Stimulated activated CD4-positive, alpha-beta T cell treated with anti-CD3 and anti-CD28 coated beads, Interleukin-15, amount 100 ng/mL, for 24 hours (primary cell): ENCODE measurements at places on chromosomes 11 and 22.
A peak's percentile ranks its signal among the peaks of the same experiment; 100 is the strongest.

GRCh38 chr11:118907051-118908042 lies 18.4 kb downstream of the BCL9L start:
- peak; percentile 90 for DNase-seq

- DNase-seq = no peak
Observed at GRCh38 chr11:1948389-1948788, 1.3 kb downstream of the MRPL23 start.

DNA sequence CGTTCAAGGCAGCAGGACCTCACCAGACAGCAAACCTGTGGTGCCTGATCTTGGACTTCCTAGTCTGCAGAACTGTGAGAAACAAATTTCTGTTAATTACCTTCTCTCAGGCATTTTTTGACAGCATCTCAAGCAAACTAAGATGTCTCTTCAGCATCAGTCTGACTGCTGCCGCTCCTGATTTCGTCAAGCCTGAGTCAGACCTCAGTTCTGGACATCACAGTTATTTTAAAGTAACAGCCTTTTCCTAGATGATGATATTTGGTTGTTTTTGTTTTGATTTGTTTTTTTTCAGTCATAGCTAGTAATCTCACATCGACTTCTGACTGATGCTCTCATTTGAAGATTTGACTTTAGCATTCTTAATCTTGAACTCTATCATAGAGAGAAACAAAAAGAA lies 71.9 kb downstream of the BLID start:
- DNase-seq = no peak

DNA sequence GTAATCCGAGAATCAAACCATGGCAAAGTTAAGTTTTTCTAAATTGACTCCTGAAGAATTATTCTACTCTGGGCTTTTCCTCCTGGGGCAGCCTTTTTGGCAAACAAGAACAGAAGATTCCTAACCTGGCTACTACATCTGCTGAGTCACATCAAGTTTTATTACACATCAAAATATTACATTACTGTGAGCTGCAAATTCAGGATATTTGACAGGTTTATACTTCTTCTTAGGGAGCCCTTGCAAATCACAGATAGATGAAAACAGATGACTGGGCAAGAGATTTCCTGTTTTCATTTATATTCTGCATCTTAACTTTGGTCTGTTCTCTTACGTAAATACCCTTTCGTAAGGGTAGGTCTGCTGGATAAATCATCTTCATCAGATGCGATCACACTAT lies 23.6 kb downstream of the XRRA1 start:
- no peak for DNase-seq

- no peak for DNase-seq
Observed at GRCh38 chr11:125177543-125177942, 13.0 kb downstream of the PKNOX2 start.

DNA sequence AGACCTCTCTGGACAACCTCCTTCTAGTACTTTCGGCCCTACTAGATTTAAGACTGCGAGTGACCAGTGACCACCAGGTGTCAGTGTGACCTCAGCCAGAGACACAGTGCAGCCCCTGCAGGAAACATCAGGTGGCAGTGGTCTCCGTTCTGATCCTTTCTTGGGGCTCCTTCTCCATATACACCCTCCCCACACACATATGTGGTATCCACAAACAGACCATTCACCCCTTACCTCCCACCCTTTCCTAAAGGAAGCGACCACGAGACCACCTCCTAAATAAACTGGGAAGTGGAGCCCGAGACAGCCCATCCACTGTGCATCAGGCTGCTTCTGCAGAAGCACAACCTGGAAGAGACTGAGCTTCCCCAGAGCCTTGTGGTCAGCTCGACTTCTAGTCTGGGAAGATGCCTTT lies 38.5 kb upstream of the CYP2D6 start:
- peak; percentile 73 for DNase-seq

DNA sequence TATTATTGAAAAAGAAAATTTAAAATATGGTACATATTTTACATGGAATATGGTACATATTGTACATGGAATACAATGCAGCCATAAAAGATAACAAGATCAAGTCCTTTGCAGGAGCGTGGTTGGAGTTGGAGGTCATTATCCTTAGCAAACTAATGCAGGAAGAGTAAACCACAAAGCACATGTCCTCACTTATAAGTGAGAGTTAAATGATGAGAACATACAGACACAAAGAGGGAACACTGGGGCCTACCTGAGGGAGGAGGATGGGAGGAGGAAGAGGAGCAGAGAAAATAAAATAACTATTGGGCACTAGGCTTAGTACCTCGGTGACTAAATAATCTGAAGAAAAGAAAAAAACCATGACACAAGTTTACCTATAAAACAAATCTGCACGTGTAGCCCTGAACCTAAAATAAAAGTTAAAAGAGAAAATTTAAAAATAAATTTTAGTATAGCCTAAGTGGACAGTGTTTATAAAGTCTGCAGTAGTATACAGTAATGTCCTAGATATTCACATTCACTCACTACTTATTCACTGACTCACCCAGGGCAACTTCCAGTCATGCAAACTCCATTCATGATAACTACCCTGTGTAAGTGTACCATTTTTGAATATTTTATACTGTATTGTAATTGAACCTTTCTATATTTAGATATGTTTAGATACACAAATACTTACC lies 204.4 kb downstream of the FAM76B start:
- DNase-seq = no peak

DNA sequence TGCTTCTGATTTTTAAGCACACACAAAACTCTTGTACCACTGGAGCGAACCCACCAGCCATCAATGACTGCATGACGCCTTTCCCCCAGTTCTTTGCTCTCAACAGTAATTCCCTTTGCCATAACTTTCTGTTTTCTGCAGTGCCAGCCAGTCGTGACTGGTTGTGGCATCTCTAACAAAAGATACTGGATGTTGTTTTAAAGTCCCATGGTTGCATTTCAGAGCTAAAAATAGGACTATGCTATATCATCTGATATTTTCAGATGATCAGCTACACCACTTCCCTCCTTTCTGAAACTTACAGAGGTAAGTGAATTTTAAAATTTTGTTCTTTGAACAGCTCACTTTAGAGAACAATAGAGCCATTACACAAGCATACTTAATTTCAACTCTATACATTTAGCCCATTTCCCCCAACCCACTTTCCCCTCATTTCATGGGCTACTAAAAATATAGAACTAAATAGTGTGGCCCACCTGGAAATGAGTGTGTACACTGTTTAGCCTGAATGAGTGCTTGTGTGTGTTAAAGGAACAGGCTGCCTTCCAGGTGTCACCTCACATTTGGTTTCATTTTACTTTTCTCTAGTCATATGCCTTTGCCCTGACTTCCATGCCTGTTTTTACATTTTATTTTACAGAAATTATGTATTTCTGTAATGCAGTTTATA lies 136.9 kb upstream of the ZC3H12C start:
- DNase-seq = no peak

DNA sequence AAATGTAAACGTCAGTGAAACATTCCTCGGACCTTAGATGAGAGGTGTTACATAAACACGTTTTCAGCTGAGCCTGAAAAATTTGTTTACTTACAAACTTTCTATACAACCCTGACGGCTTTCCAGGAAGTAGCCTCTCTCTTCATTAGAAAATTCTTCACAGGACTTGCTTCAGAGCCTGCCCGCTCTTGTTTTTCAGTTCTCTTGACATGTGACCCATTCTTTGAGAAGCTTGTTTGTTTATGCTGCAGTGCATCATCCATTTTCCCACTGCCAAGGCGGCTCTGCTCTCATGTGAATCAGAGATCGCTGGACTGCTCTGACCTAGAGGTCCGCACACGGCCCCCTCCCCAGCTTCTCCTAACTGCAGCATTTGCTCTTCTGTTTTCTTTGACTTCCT lies 47.9 kb upstream of the ARHGAP42 start:
- no peak for DNase-seq

DNA sequence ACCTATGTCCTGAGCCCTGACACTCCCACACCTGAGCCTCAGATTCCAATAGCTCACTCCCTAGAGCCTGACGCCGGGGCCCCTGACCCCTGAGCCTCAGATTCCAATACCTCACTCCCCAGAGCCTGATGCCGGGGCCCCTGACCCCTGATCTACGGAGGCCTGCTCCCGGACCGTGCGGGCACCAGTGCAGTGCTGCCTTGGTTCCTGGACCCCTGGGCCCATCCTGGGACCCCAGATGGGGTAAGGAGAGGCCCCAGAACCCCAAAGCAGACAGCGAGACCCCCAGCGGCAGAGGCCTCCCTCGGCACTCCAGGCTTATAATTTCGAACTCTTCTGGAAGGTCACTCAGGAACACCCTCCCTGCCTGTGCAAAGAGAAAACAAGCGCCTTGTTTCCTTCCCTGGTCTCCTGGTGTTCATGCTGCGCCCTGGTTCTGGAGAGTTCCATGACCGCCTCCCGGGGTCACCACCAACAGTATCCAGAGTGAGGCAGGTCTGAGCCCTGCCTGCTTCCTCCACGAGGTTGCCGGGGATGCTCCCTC lies 7.5 kb downstream of the SUSD2 start:
- no peak for DNase-seq

DNA sequence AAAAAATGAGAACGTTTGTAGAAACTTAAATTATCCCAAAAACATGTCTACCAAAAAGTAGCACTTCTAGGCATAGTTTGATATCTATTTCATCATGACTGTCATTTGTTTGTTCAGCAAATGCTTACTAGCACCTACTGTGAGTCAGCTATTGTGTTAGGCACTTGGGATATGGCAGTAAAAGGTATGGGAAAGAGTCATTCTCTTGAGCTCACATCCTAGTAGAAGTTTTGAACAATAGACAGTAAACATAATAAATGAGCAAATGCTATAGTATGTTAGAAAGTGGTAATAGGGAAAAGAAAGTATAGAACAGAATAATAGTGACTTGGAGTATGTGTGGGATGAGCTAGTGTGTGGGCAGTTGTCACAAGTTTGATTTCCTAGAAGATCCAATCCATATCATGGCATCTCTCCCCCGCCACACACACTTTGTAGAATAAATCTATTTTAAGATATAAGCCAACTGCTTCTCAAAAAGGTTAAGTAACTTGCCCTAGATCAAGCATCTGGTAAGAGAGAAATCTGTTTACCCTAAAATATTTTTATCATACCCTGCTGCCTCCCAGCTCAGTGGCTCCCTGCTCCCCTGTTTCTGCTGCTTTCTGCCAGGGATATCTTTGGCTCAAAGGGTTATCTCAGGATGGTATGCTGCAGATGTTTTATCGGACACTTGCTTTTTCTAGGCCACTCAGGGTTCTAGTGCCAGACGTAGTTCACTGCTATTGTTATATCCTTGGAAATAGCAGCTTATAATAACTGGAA lies 129.7 kb downstream of the NCAM1 start:
- DNase-seq = no peak

GRCh38 chr22:36964106-36964505 lies 50.7 kb downstream of the CSF2RB start:
- DNase-seq = no peak

GRCh38 chr11:29300420-29300819 lies 716.4 kb downstream of the KCNA4 start:
- DNase-seq = no peak

- DNase-seq = no peak
Observed at GRCh38 chr22:17257121-17258001, 38.1 kb upstream of the ADA2 start.

- no peak for DNase-seq
Observed at GRCh38 chr11:61864814-61865775, 26.2 kb downstream of the FADS3 start.

DNA sequence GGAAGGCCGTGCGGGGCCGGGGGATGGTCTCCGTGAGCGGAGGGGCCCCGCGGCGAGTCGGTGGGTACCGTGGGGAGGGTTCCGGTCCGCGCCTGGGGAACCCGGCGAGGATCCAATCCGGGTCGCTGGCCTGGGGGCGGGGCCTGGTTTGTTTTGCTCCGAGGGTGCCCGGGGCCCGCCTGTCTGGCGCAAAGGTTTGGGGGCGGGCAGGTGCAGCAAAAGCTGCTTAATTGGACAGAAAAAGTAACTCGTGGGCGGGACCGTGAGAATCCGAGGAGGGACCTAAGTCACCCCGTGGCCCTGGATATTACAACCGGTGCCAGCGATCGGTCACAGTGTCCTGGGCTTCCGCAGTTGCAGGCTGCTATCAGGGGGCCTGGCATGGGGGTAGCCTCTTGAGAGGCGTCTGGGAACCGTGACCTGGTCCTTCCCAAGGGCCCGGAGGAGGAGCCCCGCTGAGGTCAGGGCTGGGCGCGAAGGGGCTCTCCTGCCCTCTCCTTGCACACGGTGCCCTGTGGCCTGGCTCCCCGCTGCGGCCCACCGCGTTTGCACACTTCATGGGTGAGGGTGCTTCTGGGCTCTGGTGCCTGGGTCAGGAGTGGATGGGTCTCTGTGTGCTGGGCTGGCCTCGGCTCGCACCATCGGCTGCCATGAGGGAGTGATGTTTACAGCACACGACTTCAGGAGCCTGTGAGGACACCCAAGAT lies 1.4 kb downstream of the PNPLA2 start:
- DNase-seq = peak; percentile 97
